Fibroblast of lung (primary cell): ENCODE measurements at places on chromosomes 3 and 15.
A peak's percentile ranks its signal among the peaks of the same experiment; 100 is the strongest.

DNA sequence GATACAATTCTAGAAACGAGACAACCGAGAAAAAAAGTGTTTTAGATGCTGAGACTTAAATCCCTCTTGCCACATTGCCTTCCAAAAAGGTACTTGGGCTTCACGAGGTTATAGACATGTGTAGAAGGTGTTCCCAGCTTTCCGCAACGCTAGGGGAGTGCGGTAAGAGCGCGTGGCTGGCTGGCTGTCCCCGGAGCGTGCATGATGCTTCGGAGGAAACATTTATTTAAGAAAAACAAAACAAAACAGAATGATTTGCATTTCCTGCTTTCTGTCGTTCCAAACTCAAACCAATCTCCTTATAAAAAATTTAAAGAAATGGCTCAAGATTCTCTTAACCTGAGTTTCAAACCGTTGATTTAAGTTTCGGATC is 841 bp downstream of the SLC6A20 start:
- peak; percentile 33 for DNase-seq

DNA sequence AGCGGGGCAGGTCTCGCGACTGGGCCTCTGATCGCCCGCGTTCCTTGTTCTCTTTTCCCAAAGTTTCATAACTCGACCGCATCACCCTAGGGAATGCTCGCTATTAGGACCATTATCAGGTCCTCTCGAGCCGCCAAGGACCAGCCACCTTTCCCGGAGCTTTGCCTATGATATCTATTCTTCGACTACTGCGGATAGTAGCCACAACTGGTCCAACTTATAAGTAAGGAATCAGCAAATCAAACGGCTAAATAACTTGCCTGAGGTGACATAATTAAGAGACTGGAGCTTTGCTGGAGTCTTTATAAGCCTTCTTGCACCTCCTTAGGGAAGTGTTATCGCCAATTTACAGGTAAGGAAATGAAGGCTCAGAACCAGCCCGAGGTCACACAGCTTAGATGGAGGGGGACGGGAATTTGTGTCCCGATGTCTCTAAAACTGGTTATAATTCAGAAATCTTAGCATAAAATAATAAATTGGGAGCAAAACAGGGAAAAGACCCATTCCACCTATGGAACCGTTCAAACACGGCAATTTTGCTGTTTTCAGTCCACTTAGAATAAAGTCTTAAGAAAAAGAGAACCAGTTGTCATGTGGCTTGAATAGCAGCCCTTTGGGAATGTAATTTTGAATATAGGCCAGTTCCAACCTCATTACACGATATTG is 479 bp upstream of the PLD1 start:
- DNase-seq = no peak

DNA sequence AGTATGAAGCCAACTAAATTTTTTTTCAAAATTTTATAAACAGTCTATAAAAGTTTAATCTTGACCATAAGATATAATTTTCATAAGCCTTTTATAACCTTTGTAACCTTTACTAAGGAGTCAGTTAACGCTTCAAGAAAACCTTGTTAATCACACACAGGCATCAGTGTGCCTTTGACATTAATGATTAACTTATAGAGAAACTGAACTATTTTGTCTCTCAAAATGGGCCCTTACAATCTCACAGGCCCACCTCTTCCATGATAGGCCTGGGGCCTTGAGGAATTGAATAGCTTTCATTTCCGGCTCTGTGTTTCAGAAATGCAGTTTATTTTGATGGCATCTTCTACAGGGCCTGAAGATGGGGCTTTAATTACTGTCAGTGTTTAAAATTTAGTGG is 70.1 kb downstream of the CD200 start:
- no peak for DNase-seq

DNA sequence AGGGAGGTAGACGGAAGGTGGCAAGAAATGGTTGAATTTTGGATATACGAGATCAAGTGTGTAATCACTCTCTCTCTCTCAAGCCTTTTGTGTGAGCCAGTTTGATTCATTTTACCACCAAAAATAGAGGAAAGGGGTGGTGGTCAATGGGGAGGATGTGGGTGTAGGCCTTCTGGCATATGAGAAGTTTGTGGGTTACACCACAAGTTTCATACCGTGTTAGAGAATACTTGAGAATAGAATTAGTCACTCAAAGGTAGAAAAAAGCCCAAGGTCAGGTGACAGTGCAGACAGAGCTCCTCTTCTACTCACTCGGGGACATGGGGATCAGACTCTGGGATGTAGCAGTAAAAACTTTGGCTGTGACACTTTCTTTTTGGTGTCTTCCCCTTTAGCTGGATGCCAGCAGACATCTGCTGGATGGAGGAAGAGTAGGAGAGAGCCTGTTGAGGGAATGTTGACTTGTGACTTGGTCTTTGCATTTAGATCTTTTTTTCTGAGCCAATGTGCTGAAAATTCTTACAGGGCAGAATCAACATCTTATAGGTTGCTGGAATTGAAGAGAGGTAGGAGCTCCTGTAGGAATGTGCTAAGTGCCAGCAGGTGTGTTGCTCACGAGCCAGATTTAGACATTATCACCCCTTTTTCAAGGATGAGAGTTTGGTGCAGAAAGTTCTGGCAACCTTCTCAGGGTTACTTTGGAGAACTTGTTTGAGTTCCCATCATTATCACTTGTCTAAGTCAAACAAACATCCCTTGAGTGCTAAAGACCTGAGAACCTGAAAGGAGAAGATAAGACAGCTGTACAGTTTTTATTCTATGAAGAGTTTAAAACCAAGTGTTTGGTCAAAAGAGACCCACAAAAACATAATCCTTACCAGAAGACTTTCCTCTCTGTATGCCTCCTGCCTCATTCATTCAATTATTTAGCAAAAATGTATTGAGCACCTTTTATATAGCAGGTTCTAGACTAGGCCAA is 43.9 kb upstream of the RYK start:
- peak; percentile 50 for DNase-seq

DNA sequence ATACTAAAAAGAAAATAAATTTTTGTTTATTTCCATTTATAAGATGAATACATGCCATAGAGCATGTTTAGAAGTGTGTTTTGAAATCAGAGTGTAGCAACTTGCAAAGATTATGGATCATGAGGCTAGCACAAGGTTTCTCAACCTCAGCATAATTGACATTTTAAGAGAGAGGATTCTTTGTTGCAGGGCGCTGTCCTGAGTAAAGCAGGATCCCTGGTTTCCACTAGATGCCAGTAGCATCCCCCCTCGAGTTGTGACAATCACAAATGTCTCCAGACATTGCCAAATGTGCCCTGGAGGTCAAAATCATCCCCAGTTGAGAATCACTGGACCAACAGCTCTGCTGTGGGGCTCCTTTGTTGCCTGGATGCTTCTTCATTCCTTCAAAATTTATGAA is 128.5 kb upstream of the RBMS3 start:
- no peak for DNase-seq

DNA sequence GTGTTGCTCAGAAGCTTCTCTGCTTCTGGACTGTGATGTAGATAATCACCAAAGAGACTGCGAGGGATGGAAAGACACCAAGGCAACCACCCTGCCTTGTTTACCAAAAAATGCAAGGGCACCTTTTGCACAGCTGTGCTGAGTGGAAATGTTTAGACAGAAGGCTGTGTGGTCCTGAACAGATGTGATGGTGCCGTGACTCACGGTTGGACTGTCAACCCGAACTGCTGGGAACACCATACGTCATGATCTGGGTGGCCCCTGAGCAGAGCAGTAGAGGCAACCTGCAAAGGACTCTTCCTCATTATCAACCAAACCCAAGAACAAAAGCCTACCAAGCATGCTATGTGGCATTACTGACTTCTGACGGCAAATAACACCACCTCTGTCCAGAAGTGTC is 61.3 kb upstream of the LPP start:
- no peak for DNase-seq

DNA sequence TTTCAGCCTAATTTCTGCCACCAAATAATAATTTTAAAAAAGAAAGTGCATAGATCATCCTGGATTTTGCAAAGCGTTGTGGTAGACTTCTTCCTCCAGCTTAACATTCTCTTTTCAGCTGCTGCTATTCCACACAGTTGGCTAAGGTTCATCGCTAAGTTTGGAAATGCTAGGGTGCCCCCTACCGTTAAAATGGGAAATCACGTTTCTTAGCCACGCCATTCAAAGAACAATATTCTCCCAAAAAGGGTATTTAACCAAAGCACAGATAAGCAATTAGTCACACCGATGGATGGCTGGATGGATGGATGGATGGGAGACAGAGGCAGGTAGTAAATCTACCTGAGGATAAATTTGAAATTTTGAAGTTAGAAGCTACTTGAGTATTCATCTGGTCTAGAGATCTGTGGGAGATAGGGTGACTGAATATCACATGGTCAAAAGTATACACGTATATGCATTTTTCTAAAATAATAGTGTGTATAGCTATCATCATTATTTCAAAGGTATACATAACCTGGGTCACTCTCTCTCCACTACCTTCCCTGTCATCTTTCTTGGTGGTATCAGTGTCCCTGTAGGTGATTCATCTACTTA is 67.2 kb downstream of the EFHB start:
- DNase-seq = peak; percentile 44
